ENCODE measurements at places on chromosomes 13 and 19. TPM values are rescaled to one million over a fixed set of nuclear protein-coding genes. Genes with fewer than 3 reads are reported as not detected.

GRCh38 chr19:35006342-35006998 is 6.3 kb downstream of the GRAMD1A start:
- H3K4me1 ChIP-seq: peaks cover 49% of the 10 kb centered on the region

GRCh38 chr13:52371736-52372247 is 34.2 kb downstream of the THSD1 start:
- no peaks in the 10 kb centered on the region for H3K27me3 ChIP-seq
- no peak overlapping the region for H3K4me3 ChIP-seq
- no peak for DNase-seq
- H3K27ac ChIP-seq: no peak overlapping the region

DNA sequence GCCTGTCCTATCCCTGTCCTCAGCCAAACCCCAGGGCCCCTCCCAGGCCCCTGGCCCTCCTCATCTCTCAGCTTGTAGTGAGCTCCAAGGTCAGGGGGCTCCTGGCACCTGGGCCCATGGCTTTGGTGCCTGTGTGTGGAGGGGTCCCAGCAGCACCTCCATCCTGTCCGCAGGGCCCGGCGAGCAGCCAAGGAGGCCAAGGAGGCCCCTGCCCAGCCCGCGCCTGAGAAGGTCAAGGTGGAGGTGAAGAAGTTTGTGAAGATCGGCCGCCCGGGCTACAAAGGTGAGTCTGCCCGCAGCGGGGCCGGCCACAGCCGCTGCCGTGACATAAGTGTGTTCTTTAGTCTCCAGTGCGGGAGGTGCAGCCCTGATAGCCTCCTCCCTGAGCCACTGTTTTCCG is 3.9 kb upstream of the AMH start:
- peaks cover 43% of the 10 kb centered on the region for H3K36me3 ChIP-seq
- no peak overlapping the region for H3K27ac ChIP-seq
- H3K4me1 ChIP-seq: peaks cover 34% of the 10 kb centered on the region
- DNase-seq: no peak

DNA sequence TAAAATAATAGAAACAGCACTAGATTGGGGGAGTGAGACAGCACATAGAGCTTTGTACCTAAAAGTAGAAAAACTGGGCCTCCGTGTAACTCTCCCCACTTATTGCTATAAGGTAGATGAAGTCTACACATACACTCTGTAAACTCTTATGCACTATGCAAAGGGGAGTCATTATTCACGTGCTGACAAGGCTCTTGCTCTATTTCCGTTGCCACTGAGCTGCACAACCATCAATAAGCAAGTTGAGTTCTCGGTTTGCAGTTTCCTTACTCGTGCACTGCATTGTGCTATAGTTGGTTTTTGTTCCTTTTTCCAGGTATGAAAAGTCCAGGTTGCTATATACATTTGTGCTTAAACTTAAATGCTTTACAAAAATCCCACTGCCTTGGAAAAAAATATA is 294.0 kb upstream of the DACH1 start:
- no peaks in the 10 kb centered on the region for H3K36me3 ChIP-seq
- no peaks in the 10 kb centered on the region for H3K27me3 ChIP-seq
- H3K27ac ChIP-seq: no peak overlapping the region
- no peaks in the 10 kb centered on the region for H3K4me1 ChIP-seq

GRCh38 chr13:25168790-25169189 is 3.3 kb downstream of the AMER2 start:
- no peak overlapping the region for H3K27ac ChIP-seq
- no peaks in the 10 kb centered on the region for H3K4me1 ChIP-seq
- H3K36me3 ChIP-seq: no peaks in the 10 kb centered on the region
- peaks cover 10% of the 10 kb centered on the region for H3K27me3 ChIP-seq
- DNase-seq: no peak

- peaks cover 13% of the 10 kb centered on the region for H3K4me1 ChIP-seq
- no peak overlapping the region for H3K4me3 ChIP-seq
- H3K36me3 ChIP-seq: no peaks in the 10 kb centered on the region
Observed at GRCh38 chr19:47438793-47439220, 19.5 kb upstream of the MEIS3 start.

DNA sequence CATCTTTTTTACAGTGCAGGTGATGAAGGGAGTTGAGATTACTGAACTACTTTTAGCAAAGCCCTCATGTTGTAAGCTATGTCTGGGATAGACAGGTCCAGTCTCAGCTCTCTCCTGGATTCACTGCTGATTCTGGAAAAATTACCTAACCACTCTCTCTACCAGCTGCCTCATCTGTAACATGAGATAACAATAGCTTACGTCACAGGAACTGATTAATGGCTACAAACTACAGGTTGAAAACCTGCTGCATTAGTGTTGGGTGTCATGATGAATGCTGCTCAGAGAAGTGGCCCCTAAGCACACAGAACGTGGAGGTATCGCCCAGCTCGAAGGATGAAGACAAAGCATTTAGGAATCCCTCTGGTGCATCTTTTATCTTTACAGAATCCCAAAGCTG is 277.8 kb downstream of the ABCC4 start:
- no peak for DNase-seq
- H3K27me3 ChIP-seq: no peaks in the 10 kb centered on the region
- H3K4me3 ChIP-seq: no peak overlapping the region
- H3K4me1 ChIP-seq: no peaks in the 10 kb centered on the region
- no peak overlapping the region for H3K27ac ChIP-seq

- H3K27me3 ChIP-seq: no peaks in the 10 kb centered on the region
- DNase-seq: no peak
- no peak overlapping the region for H3K27ac ChIP-seq
- no peaks in the 10 kb centered on the region for H3K36me3 ChIP-seq
- H3K4me1 ChIP-seq: no peaks in the 10 kb centered on the region
Observed at GRCh38 chr13:112956571-112957294, 12.3 kb upstream of the MCF2L start.

GRCh38 chr19:4849019-4849418 is 17.5 kb upstream of the TICAM1 start:
- no peak overlapping the region for H3K27ac ChIP-seq
- H3K4me1 ChIP-seq: no peaks in the 10 kb centered on the region
- H3K4me3 ChIP-seq: no peak overlapping the region
- H3K27me3 ChIP-seq: no peaks in the 10 kb centered on the region
- H3K36me3 ChIP-seq: peaks cover 4% of the 10 kb centered on the region
- DNase-seq: no peak

DNA sequence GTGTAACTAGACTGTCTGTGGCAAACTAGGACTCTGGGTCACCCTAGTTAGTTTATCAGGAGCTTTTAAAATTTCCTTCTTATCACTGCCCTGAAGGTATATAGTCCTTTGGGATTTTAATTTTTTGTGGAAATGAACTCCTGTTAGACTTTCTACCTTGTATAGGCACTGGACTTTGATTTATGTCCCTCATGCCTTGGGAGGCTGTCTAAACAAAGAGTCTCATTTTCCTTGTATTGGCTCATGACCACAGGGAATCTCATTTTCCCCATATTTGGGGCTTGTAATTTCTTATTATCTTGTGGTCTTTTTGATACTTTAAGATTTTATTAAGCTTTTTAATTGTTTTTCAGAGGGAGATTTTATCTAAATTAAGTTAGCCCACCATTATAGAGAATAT is 21.4 kb downstream of the KCTD4 start:
- H3K27me3 ChIP-seq: no peaks in the 10 kb centered on the region
- no peak overlapping the region for H3K27ac ChIP-seq
- H3K36me3 ChIP-seq: no peaks in the 10 kb centered on the region
- H3K4me3 ChIP-seq: no peak overlapping the region

GRCh38 chr19:33080761-33081681 is at the start of gene GPATCH1:
TSS of gene GPATCH1 (plus strand) at chr19:33081181. CDS start at chr19:33081194, 13 bp downstream.
- H3K27ac ChIP-seq: peak within 1 kb of the TSS; percentile 76
- no peaks in the 10 kb centered on the region for H3K36me3 ChIP-seq
- H3K4me3 ChIP-seq: peak within 1 kb of the TSS; percentile 97
- no peaks in the 10 kb centered on the region for H3K27me3 ChIP-seq

- no peak overlapping the region for H3K4me3 ChIP-seq
- no peak for DNase-seq
- H3K36me3 ChIP-seq: no peaks in the 10 kb centered on the region
- peaks cover 8% of the 10 kb centered on the region for H3K4me1 ChIP-seq
Observed at GRCh38 chr13:30312904-30313303, 5.6 kb upstream of the KATNAL1 start.

DNA sequence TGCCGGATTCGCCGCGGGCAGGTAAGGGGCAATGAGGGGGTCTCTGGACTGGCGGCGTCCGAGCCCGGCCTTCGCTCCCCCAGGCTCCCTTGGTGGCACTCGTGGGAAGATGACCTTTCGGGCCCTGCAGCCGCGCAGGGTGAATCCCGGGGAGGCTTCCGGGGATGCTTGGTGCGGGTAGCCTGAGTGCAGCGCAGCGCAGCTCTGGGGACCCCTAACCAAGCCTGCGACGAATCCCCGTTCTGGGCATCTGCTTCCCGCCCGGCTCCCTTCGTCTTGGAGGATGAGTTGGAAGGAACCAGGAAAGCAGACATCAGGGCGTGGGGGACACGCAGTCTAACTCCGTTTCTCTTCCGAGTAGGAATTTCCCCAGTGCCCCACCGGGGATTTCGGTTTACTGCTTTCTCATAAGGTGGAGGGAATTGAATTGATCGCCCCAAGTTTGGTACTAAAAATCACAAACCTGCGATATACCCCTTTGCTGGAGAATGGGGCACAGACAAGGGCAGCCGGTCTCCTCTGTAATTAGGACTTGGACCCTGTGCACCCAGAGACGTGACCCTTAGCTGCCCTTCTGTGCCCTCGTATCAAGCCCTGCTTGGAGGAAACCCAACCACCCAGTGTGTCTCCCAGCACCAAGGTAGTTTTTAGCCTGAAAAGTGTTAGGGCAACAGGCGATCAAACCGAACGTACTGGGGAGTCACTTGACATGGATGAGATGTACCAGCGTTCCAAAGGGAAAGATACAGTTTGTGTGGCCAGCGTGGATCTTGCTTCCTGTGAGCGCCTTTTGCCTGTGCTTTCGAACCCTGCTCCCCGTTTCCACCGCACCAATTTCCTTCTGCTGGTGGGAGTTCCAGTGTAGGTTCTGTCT is 1.0 kb downstream of the GPC5 start:
- DNase-seq: no peak
- peak overlapping the region; percentile 43 for H3K4me3 ChIP-seq
- peaks cover 22% of the 10 kb centered on the region for H3K4me1 ChIP-seq
- H3K27ac ChIP-seq: no peak overlapping the region
- no peaks in the 10 kb centered on the region for H3K36me3 ChIP-seq
- H3K27me3 ChIP-seq: peaks cover 23% of the 10 kb centered on the region

GRCh38 chr13:112726016-112726767 is 36.4 kb downstream of the ATP11A start:
- no peaks in the 10 kb centered on the region for H3K27me3 ChIP-seq
- no peak for DNase-seq
- H3K4me1 ChIP-seq: peaks cover 14% of the 10 kb centered on the region

DNA sequence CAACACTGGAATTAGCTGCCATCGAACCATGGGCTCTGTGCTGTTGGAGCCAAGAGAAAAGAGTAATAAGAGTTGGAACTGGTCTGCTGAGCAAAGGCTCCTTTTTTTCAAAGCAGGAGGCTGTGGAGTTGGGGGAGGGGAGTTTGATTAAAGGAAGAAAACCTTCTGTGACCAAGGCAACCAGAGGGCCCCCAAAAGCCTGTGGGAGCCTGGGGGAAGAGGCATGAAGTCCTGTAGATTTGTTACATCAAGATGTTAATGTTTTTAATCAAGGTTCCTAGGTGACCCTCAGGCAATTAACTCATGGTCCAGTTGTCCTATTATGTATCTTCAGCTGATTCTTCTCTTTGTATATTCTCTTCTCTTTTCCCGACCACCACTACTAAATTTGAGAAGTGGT is 403.9 kb downstream of the NDFIP2 start:
- no peak overlapping the region for H3K4me3 ChIP-seq
- H3K27ac ChIP-seq: no peak overlapping the region
- DNase-seq: no peak
- no peaks in the 10 kb centered on the region for H3K36me3 ChIP-seq
- no peaks in the 10 kb centered on the region for H3K4me1 ChIP-seq

DNA sequence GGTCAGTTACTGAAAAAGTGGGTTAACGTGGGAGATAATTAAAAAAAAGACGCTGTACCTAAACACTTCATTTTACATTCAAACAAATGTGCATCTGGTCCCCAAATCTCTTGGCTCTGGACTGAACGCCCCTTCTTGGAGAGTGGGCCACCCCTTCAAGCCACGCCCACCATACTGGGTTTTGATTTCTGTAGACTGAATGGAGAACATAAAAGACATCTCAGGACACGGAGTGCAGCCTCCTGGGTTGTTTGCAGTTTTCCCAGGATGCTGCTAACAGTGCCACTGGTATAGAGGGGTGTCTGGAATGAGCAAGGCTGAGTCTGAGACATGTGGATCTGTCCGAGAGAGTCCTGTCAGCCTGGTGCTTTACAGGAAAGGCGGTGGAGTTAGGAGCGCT is 10.6 kb downstream of the TFDP1 start:
- DNase-seq: no peak
- H3K36me3 ChIP-seq: peaks cover 8% of the 10 kb centered on the region
- H3K27me3 ChIP-seq: no peaks in the 10 kb centered on the region
- no peak overlapping the region for H3K4me3 ChIP-seq
- H3K4me1 ChIP-seq: no peaks in the 10 kb centered on the region

- H3K27ac ChIP-seq: no peak overlapping the region
- no peak for DNase-seq
- peaks cover 28% of the 10 kb centered on the region for H3K4me1 ChIP-seq
Observed at GRCh38 chr19:14565765-14566711, 5.8 kb downstream of the NDUFB7 start.

DNA sequence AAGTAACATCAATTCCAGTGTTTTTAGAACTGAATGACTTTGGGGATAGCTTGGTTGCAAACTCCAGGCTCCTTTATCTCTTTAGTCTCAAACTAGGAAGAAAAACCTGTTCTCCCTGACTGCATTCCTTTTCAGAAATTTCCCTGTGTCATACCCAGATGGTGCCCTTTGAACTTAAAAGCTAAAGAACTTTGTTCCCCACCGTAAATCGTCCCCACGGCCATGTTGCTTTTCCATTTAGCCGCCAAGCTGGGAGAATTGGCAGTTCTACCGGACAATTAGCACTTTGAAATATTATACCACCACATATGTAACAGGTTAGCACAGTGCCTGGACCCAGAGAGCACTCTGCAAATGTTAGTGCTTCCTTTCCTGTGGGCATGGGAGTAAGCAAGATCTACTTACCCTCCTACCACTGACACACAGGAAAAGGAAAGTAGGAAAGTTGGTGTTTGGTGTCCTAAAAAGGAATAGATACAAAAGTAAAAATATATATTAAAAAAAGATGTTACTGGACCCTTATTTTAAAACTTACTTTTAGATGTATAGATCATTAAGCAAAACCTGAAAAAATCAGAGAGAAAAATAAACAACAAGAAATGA is 191.9 kb upstream of the MIR17HG start:
- no peaks in the 10 kb centered on the region for H3K4me1 ChIP-seq
- H3K27me3 ChIP-seq: no peaks in the 10 kb centered on the region
- DNase-seq: no peak
- H3K36me3 ChIP-seq: no peaks in the 10 kb centered on the region
- no peak overlapping the region for H3K4me3 ChIP-seq
- no peak overlapping the region for H3K27ac ChIP-seq

The KLF1 gene
- polyA plus RNA-seq: not detected

The HIF3A gene
- not detected for polyA plus RNA-seq

The ZIC5 gene
- not detected for polyA plus RNA-seq

The NTN5 gene
- not detected for polyA plus RNA-seq

The NFILZ gene
- not detected for polyA plus RNA-seq

The PLK5 gene
- polyA plus RNA-seq: not detected

The KASH5 gene
- not detected for polyA plus RNA-seq

The KANK3 gene
- polyA plus RNA-seq: 3.6 TPM

The CCDC122 gene
- polyA plus RNA-seq: 1.1 TPM

The NLRP4 gene
- polyA plus RNA-seq: not detected

The PTH2 gene
- not detected for polyA plus RNA-seq

All from CD8-positive, alpha-beta memory T cell (primary cell).